ENCODE measurements at places on chromosomes 7 and 10.

- DNase-seq = no peak
Measured at GRCh38 chr10:21042536-21042935, 145.4 kb upstream of the NEBL start.

DNA sequence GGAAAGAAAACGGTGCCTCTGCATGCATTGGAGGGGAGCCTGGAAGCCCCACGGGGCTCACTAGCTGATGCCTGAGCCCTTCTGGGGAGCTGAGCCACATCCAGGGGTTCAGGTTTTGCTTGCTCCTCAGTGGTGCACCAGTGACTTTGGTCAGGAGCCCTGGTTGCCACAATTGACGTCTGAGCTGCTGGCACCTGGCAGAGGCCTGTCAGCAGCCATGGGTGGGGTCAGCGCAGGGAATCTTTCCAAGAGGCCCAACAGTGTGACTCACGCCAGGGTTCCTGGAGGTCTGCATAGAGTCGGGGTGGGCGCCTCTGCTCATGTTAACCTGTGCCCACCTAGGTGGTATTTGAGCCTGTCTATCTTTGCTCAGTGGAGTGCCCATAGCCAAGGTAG lies 138.7 kb downstream of the NEURL1 start:
- DNase-seq = no peak

DNA sequence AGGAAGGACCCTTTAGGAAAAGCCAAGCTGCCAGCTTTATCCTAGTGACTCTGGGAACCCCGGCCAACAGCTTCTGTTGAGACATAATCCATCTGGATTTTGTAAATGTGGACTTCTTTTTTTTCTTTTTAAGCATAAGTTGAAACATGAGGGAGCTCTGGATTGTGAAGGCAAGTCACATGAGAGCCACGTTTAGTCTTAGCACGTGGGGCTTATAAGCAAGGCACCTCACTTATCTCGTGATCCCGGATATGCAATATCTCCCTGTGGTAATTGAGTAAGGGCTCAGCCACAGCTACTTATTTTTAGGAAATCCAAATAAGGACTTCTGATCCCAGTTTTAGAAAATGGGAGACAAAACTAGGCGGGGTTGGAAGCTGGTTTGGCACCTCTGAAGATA lies 111.2 kb upstream of the PTN start:
- DNase-seq = no peak

- DNase-seq = no peak
Measured at GRCh38 chr10:119503821-119504220, 38.7 kb downstream of the RGS10 start.

- no peak for DNase-seq
Measured at GRCh38 chr7:84720456-84721097, 466.3 kb downstream of the SEMA3D start.

DNA sequence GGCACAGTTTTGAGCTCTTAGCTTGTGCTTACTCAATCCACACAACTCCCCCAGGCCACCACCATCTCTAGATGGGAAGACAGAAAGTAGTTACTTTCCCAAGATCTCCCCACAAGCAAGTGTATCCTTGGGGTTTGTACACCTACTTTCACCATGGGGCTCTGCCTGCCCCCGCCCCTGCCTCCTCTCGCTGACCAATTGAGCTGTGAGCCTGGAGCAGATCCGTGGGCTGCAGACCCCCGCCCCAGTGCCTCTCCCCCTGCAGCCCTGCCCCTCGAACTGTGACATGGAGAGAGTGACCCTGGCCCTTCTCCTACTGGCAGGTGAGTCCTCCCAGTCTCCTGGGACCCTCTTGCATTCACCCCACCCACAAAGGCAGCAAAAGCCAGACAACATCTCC lies 2.0 kb downstream of the FXYD4 start:
- DNase-seq = no peak

DNA sequence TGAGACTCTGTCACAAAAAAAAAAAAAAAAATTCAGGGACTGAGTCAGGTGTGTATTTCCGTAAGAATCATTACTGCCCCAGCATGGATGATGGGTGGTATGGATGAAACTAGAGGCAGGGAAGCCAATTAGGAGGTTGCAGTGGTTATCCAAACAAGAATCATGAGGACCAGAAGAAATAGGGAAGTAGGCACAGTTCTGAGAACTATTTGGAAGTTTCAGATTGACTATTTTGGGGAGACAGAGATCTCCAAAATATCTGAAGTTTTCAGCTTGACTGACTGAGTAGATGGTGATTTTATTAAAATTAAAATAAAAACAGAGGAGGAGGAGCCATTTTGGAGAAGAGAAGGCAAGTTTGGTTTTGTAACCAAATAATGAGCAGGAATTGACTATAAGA lies 119.4 kb upstream of the NRBF2 start:
- no peak for DNase-seq

DNA sequence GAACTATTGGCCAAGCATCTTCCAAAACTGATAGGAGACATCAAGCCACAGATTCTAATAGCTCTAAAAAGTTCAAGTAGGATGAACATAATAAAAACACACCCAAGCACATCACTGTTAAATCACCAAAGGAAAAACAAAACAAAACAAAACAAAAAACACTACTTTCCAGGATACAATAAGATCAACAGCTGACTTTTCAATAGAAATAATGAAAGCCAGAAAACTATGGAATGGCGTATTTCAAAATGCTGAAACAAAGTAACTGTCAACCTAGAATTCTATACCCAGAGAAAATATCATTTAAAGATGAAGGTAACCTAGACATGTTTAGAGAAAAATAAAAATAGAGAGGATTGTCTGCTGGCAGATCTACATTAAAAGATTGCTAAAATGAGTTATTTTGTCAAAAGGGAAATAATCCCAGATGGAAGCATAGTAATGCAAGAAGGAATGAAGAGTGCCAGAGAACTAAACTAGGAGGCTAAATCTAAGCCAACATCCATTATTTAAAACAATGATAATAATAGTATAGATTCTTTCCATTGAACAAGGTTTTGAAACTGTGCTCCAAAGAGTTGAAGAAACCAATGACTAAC lies 13.9 kb downstream of the TUBAL3 start:
- DNase-seq = no peak
